GM23248 (cell line): ENCODE measurements at places on chromosomes 3 and 15. TPM values are rescaled to one million over a fixed set of nuclear protein-coding genes. Genes with fewer than 3 reads are reported as not detected.

GRCh38 chr15:69735121-69735520, 282.5 kb downstream of the RPLP1 start:
- DNase-seq: peak; percentile 75

SNTN gene
- not detected in 2 replicates for polyA plus RNA-seq

- no peak for DNase-seq
Measured at GRCh38 chr3:140466535-140466934, 211.3 kb upstream of the TRIM42 start.

EOMES gene
- not detected in 2 replicates for polyA plus RNA-seq

GRCh38 chr3:178369811-178370210, 166.4 kb upstream of the KCNMB2 start:
- DNase-seq: no peak

- peak; percentile 47 for DNase-seq
Measured at GRCh38 chr3:57966829-57967228, 41.4 kb upstream of the FLNB start.
